Activated naive CD4-positive, alpha-beta T cell treated with anti-CD3 and anti-CD28 coated beads, Interleukin-2, amount 50 U/mL, for 72 hours (primary cell): ENCODE measurements at places on chromosomes 3 and 15.

GRCh38 chr3:60277361-60277800 lies 973.9 kb downstream of the FHIT start:
- no peak for DNase-seq

DNA sequence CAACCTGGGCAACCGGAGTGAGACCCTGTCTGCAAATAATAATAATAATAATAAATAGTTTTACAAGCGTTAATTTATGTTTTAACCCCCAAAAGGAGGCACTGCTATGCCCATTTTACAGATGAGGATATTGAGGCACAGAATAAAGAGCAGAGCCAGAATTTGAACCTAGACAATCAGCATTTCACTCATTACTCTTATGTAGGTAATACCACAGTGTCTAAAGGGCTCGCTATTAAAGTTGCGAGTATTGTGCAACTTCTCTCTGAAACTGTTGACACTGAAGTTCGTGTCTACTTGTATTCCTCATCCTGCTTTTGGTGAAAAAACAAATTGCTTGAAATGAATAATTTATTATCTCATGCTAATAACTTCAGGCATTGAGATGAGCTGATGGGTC lies 2.8 kb downstream of the C2CD4A start:
- DNase-seq, result no peak

- DNase-seq, result no peak
These were observed 19.6 kb downstream of the CCR8 start for GRCh38 chr3:39349080-39349479.

DNA sequence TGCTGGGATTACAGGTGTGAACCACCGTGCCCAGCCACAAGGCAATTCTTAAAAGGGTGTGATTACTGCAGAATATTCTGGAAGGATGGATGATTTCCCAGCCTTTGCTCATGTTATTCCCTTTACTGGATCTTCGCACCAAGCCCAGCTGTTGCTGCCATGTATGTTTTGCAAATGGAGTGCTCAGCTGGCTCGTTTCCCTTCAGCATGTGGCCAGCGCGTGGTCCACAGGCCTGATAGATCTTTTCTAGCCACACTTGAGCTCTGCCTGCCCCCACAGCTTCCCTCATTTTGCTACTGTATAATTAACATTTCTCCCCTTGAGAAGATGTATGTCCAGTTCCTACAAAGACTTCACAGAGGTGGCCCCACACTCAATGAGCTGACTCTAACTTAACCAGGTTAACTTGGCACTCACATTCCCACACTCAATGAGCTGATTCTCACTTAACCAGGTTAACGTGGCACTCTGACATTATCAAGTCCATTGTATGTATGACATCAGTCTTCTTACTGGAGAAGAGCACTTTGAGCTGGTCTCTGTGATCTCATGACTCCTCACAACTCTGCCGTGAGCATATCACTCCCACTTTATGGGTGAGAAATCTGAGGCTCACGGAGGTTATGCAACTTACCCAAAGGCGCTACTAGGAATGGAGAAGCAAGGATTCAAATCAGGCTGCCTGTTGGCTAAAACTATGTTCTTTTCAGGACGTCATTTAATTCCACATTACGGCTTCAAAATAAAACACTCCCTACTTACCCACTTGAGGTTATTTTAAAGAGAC lies 49.2 kb downstream of the TM4SF4 start:
- DNase-seq, result no peak

GRCh38 chr3:15113471-15113870 lies 14.5 kb upstream of the RBSN start:
- no peak for DNase-seq

DNA sequence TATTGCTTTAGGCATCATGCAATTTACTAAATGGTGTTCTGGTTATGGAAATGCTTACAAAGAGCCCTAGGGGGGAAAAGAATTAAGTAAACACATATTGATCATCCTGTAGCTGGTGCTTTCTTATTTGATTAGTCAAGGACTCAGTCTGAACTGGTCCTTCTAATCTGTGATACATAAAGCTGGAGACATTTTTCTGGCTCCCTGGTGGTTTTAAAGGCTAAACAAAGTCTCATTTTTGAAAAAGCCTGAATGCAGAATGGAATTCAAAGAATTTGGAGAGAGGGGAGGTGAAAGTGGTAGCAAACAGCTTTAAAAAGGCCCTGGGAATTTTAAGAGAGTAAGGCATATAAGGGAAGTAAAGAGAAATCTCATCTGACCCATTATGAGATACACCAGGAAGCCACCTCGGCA lies 149.7 kb downstream of the RBMS3 start:
- DNase-seq, result no peak

DNA sequence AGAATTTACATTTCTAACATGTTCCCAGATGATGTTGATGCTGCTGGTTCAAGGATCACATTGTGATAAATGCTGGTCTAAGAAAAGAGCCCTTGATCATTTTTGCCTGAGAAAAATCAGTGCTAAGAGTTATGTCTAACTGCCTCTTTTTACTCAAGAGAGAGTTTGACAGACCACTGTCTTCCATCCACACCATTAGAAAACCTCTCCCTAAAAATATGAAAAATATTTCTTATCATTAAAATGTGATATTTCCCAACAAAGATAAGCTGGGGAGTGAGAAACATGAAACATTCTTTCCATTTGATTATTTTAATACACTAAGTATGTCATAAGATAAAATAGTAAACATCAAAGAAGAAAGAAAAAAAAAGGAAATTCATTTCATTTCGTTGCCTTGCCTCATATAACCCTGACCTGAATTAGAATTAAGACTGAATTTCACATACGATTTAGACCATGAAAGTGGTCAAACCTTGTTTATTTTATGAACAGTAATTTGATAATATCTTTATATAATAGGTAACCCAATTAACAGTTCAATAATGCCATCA lies 471.8 kb upstream of the ARHGEF26 start:
- no peak for DNase-seq

- DNase-seq, result no peak
These were observed 528.8 kb upstream of the NAALADL2 start for GRCh38 chr3:174330303-174330702.

- DNase-seq, result no peak
These were observed 235.6 kb upstream of the TGFBR2 start for GRCh38 chr3:30370681-30371271.

GRCh38 chr3:143562789-143563188 lies 285.5 kb downstream of the SLC9A9 start:
- DNase-seq, result no peak

DNA sequence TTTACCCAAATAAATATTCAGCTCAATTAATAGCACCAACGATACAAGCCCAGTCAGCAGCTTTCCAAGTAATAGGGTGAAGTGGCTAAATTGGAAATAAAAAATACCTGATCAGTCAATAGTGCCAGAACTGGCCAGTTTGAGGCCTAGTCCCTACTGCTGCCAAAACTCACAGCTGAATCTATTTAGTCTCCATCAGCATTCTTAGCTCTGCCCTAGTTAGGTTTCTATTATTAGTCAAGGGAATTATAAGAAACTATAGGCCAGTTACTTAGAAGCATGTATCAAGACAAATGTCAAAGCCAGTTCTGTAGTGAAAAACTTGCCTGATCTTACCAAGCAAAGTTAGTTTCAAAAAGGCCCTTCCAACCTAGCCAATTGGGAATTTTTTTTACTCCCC lies 146.2 kb upstream of the ZBTB20 start:
- no peak for DNase-seq

DNA sequence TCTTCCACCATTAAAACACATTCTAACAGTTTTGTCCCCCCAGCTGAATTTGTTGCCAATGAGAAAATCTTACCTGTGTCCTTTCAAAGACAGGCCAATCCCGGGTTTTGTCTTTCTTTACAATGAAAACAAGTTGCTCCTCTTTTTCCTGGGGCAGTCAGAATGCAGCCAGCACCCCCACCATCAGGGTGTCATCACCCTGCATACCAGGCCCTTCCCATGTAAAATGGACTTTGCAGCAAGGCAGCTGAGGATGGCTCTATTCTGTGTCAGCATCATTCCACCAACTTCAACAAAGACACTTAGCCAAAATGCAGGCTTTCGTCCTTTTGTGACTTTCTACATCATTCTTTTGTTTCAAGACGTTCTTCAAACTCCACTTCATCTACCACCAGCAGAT lies 490.9 kb downstream of the OCA2 start:
- no peak for DNase-seq

DNA sequence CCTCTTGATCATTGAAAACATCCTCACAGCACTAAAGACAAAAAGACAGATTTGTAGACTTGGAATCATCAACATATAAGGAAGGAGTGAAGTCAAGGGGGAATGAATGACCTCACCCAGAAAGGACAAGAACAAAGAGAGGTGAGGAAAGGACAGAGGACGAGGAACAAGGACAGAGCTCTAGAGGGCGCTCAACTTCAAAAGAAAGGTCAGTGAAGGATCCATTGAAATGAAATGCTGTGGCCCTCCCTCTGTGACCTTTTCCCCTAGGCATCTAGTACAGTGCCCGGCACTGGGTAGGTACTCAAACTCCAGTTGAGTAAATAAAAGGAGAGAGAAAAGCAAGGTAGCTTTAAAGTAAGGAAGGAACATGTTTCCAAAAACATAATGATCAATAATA lies 2.6 kb downstream of the ATP8B4 start:
- DNase-seq, result no peak

GRCh38 chr15:97995881-97996603 lies 35.5 kb downstream of the ARRDC4 start:
- DNase-seq, result no peak
